Osteoblast (primary cell): ENCODE measurements at places on chromosomes 6 and 20. TPM values are rescaled to one million over a fixed set of nuclear protein-coding genes. Genes with fewer than 3 reads are reported as not detected.

The SCAF8 gene
- 36.2 and 40.5 TPM in 2 replicates for total RNA-seq

DNA sequence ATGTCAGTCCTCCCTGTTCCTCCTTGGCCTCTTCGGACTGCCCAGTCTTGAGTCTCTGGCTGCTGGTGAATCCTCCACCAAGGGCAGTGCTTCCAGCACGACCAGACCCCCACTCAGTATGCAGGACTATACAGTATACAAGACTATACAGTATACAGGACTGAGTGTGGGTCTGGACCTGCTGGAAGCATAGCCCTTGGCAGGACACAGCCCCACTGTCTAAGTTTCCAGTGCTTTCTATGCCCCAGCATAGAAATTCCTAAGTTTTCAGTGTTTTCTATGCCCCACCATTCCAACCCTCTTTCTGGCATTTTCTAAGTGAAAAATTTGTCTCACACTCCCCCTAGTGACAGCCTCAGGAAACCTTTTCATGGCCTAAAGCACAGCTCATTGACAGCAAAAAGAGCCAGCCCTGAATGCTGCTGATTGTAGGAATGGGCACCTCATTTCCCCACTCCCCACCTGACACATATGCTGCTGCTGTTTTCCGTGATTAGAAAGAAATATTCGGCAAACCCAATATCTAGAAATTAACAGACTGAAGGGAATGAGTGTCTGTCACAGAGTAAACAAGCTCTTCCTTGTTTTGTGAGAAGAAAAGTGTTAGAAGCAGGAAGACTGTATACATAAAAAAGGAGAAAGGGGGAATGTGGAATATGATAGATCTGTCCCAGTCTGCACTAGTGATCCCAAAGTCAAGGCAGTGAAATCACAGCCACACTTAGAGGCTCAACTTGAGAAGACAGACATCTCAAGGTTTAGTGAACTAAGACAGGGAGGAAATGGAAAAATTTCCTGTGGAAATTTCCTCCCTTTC lies 206.9 kb downstream of the IBTK start:
- DNase-seq = no peak

DNA sequence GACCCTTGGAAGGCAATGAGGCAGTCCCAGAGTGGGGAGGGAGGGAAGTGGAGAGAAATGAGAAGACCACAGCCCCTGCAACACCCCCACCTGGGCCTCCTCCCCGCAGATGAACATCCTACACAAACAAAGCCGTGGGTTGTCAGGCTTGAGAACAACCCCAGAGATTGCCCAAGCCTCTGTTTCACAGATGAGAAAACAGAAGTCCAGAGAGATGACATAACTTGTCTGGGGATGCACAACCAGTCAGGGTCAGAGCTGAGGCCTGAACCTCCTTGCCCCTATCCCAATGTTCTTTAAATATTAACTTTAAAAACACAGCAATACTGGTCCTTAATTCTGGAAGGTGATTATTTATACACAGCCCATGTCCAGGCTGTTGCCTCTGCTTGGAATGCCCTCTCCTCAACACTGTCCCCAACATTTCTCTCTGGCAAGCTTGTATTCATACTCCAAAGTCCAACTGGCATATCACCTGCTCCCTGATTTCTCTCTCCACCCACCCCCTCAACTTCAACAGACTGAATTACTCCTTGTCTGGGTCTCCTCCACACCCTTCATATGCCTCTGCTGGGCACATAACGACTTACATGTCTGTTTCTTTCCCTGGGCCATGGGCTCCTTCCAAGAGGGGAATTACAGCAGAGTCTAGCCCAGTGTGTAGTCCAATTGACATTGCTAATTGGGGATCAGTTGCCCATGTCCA lies 135.5 kb upstream of the LRFN2 start:
- no peak for DNase-seq

DNA sequence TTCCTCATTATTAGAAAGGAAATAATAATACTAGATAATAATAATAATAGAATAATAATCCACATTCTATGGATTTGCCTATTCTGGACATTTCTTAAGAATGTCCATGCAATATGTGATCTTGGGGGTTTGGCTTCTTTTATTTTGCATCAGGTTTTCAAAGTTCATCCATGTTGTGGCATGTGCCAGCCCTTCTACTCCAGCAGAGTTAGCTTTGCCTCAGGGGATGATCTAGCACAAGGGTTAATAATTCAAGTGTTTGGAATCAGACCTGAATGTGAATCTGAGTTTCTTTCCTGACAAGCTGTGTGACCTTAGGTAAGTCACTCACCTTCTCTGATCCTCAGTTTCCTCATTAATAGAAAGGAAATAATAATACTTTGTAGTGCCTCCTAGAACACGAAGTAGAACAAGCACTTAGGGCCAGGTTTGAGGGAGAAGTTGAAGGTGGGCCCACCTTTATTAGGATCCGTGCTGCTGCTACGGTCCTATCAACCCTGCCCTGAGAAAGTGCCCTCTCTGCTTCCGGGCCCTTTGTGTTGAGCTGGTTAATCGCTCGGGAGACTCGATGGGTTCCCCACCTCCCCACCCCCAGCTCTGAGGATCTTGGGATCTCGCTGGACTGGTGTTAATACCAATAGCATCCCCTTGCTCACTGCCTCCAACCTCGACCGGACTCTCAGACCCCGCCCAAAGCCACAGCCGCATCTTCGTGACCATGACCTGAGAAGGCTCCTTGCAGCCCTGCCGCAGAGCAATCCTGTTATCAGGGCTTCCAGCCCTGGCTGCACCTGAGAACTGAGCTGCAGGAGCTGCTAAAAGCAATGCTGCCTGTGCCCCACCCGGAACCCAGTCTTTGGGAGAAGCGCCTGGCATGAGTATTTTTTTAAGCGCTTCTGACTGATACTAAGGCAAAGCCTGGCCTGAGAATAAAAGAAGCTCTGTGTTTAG lies 26.9 kb downstream of the RBM38 start:
- DNase-seq = no peak

DNA sequence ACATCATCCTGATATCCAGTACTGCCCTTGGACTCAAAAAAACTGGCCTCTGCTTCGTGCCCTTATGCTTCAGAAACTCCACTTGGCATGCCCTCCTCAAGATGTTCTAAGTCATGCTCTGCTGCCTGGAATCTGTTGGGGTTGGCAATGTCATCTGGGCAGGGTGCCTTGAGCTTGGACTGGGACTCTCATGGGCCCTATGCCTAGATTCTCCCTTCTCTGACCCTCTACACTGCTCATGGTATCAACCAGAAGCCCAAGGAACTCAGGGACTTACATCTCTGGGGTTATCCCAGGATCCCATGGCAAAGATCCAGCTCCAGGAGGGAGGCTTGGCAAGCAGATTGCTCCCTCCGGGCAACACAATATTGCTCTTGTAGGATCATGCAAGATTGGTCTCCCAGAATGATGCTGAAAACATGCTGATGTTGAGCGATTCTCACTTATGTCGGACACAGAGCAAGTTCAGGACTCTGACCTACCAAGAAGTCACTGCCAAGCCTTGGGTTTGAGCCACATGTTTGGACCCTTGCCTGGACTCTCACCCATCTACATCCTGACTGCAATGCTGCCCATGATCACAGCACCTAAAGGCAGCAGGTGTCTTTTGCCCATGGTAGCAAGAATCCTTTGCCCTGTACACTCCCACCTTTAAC lies 88.8 kb downstream of the ADAT2 start:
- DNase-seq = no peak
